Stimulated activated CD4-positive, alpha-beta T cell treated with anti-CD3 and anti-CD28 coated beads, Interleukin-4, amount 100 ng/mL, for 1 hour (primary cell): ENCODE measurements at places on chromosomes 7 and 10.

GRCh38 chr10:112793202-112793921, 156.7 kb upstream of the TCF7L2 start:
- no peak for DNase-seq

DNA sequence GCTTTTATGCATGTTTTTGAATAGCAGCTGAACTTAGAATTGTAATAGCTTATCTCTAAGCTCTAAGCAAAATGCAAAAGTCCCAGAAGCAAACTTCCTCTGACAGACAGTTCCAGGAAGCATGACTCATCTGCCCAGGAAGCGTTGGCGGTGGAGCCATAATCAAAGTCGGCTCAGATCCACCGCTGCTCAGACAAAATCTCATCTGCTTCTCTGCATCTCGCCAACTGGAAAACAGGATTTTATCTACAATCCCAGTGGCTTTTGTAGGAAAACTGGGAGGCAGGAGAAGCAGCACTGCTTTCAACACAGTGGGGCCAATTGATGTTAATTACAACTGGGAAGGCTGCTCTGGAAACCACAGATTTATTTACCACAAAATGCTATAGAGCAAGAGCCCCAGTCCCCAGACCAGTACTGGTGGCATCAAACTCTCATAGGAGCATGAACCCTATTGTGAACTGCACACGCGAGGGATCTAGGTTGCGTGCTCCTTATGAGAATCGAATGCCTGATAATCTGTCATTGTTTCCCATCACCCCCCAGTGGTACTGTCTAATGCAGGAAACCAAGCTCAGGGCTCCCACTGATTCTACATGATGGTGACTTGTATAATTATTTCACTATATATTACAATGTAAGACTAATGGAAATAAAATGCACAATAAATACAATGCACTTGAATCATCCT, 99.9 kb downstream of the CUBN start:
- DNase-seq = peak; percentile 86

GRCh38 chr7:27678617-27679260, 16.1 kb upstream of the HIBADH start:
- no peak for DNase-seq

GRCh38 chr10:121678631-121679174, 80.5 kb upstream of the FGFR2 start:
- DNase-seq = no peak

DNA sequence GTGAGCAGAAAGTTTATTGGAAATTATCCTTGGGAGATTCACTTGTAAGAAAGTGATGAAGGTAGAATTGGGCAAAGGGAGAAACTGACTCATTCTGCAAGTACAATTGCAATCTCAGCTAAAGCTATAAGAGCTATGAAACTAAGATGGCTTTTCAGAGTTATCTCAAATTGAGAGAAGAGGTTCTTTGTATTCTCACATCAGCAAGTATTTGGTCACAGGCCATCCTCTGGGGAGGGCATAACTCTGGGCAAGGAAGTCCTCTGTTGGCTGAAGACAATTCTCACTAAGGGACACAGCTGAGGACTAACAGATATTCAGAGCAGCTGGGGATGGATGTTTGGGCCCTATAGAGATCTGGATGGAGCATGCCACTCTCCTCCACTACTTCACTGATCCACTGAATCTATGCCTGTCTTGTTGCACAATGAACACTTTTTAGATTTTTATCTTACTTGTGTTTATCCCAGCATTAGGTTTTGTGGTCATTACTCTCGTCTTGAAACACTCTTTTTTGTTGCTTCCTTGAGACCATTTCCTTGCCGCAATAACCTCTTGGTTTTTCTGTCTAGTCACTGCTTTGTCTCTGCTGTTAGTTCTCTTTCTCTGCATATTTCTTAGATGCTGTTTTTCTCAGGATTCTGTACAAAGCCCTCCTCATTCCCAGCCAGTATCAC, 115.1 kb downstream of the GNAI1 start:
- no peak for DNase-seq

GRCh38 chr7:20745702-20746101, 41.0 kb downstream of the SP8 start:
- no peak for DNase-seq

- no peak for DNase-seq
Observed at GRCh38 chr10:79933961-79934360, 14.9 kb downstream of the SFTPD start.
